NB4 (cell line): ENCODE measurements at places on chromosomes 1 and 21.

DNA sequence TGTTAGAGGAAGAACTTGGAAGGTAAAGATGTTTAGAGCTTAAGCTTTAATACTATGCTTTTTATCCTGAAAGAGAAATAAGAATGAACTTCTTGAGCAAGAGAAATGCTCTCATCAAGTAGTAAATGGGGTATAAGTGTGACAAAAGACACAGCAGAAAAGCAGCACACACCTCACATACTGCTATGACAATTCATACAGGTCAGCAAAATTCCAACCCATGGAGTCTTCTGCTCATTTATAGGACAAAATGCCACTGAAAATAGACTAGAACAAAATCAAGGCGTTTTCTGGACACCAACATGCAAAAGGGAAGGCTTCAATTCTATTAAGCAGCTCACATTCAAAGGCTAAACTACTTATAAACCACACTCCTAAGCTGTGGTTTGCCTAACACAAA is 61.2 kb downstream of the EYA3 start:
- no peak for DNase-seq

DNA sequence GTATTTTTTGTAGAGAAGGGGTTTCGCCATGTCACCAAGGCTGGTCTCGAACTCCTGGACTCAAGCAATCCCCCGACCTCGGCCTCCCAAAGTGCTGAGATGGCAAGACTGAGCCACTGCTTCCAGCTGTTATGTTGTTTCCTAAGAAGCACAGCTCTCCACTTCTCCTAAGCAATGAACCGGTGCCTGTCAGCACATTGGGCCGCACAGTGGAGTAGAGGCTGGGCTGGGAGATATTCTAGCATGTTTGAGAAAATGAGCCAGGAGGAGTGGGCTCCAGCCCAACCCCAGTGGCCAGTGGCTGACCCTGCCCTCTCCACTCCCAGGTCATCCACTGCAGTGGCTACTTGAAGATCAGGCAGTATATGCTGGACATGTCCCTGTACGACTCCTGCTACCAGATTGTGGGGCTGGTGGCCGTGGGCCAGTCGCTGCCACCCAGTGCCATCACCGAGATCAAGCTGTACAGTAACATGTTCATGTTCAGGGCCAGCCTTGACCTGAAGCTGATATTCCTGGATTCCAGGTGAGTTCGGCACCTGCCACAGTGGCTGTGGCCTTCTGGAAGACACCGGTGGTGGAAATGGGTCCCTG is 27.0 kb downstream of the SIM2 start:
- DNase-seq: no peak

DNA sequence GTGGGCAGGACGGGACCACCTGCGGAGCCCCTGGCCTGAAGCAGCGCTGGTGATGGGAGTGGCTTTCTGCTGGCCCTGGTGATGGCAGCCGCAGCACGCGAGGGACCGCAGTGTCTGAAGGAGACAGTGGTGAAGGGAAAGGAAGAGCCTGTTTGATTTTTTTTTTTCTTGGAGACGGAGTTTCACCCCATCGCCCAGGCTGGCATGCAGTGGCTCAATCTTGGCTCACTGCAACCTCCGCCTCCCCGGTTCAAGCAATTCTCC is 40.2 kb upstream of the TRAPPC10 start:
- DNase-seq: no peak

DNA sequence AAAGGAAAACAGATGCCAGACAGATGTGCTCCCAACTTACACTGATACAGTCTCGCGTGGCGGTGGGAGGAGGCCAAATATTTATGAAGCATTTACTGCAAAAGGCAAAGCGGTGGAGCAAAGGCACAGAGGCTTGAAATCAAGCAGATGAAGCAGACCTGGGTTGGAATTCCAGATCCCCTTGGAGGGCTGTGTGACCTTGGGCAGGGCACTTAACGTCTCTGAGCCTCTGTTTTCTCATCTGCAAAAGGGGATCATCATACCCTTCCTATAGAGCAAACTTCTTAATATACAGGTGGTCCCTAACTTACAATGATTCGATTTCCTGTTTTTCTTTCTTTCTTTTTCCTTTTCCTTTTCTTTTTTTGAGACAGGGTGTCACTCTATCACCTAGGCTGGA is 54.1 kb downstream of the IGSF21 start:
- DNase-seq: no peak

DNA sequence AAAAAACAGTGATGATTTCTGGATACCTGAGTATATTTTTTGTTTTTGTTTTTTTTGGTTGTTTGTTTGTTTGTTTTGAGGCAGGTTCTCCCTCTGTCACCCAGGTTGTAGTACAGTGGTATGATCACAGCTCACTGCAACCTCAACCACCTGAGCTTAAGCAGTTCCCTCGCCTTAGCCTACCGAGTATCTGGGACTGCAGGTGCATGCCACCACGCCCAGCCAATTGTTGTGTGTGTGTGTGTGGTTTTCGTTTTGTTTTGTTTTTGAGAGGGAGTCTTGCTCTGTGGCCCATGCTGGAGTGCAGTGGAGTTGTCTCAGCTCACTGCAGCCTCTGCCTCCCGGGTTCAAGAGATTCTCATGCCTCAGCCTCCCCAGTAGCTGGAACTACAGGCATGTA is 55.3 kb upstream of the RCC1 start:
- no peak for DNase-seq

DNA sequence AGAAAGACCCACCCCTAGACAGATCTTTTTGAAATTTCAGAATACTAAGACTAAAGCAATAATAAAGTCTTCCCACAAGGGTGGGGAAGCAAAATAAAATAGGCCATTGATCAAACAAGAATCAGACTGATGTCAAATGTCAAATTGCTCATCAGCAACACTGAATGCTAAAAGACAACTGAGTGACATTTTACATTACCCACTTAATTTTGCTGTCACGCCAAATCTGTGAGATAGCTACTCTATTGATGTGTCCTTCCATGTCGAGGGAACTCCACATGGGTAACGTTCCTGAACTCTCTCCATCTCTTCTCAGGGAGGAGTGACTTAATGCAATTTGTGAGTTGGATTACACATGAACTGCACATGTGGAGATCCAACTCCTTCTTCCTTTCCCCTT is 271.7 kb upstream of the CAMK1G start:
- DNase-seq: no peak

- peak; percentile 67 for DNase-seq
Observed at GRCh38 chr21:42164064-42164789, 54.7 kb upstream of the ABCG1 start.

GRCh38 chr1:59017501-59018231 is 233.8 kb upstream of the JUN start:
- DNase-seq: peak; percentile 38

GRCh38 chr1:43851561-43852338 is 81.9 kb upstream of the ARTN start:
- no peak for DNase-seq

DNA sequence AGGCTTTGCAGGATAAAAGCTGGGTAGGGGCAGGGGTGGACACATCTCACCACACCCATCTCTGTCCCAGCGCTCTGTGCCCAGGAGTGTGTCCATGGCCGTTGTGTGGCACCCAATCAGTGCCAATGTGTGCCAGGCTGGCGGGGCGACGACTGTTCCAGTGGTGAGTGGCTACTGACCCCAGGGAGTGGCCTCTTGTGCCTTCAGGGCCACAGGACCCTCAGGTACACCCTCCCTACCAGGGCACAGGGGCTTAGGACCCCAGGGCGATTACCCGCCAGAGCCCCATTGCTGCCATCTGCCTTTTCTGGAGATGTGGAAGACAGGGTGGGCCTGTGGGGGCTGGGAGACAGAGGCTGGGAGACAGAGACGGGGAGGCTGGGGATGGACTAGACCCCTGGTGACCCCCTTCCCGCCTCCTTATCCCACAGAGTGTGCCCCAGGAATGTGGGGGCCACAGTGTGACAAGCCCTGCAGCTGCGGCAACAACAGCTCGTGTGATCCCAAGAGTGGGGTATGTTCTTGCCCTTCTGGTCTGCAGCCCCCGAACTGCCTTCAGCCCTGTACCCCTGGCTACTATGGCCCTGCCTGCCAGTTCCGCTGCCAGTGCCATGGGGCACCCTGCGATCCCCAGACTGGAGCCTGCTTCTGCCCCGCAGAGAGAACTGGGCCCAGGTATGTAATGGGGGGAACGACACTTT is 12.8 kb downstream of the PEAR1 start:
- no peak for DNase-seq

DNA sequence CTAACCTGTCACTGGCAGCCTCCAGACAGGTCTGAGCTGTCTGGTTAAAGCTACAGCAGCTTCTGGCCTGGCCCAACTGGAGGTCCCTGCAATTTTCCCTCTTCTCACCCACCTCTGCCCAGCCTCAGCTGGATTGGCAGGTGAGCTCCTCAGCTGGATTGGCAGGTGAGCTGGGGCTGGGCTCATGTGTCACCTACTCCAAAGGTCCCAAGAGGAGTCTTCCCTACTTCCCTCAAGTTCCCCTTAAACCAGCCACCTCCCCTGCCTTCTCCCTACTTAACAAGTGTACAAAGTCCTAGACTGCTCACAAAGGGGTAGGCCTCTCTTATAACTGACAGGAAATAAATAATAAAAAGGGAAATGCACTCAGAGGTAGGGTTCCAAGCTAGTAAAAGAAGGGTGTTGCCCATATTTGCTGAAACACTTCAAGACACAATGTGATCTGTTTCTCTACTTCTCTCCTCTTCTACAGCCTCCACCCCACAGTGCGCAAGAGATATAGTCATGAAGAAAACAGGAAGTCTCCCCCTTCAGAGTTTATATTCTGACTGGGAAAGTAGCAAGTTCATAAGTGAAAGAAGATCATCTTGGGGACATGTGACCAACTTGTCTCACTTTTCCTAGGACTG is at the start of gene GPA33:
Gene GPA33 (minus strand): TSS at position 64 of the 629 bp plus-strand sequence. CDS start 90 bp downstream, outside the sequence.
- DNase-seq: peak; percentile 74

DNA sequence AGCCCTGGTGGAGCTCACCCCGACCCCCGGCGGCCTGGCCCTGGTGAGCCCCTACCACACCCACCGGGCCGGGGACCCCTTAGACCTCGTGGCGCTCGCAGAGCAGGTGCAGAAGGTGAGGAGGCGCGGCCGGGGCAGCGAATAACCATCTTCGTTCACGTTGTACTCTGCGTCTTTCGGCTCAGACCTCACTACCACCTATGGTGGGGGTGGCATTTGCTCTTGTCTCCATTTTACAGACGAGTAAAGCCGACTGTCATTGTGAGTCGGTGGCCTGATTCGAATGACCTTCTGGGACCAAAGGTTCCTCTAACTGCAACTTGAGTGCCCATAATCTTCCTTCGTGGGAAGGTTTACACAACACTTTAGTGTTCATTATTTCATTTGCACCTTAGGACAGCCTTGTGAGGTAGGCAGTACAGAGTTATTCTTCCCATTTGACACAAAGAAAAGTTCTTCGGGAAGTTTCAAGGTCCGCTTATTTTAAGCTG is 506 bp downstream of the C1orf50 start:
- DNase-seq: no peak

DNA sequence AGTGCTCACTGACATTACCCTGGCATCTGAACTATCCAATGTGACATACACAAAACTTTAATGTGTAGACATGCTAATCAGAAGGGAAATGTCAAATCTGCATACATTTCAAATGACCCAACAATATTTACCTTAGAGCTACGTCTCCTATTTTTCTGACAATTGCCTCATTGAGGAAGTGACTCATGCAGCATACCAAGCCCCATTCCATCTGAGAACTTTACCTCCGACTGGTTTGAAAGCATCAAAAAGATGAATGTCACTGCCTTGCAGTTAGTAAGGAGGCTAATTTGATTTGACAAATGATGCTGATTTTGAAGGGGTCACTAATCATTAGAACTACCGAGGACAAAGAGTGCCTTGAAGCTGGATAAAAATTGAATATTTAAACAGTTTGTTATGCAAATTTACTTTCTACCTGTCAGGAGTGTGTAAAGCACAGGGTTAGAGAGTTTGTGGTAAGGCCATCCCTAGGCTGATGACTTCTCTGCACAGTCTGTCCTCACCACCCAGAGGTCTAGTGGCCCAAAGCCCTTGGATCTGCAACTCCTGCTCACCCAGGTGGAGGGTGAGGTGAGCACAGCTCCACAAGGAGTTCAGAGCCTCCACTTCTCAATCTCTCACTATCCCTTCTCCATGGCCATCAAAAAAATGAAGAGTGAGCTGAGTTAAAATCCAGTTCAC is 500.3 kb upstream of the C1orf87 start:
- peak; percentile 11 for DNase-seq

- no peak for DNase-seq
Observed at GRCh38 chr1:104028416-104029035, 278.8 kb downstream of the AMY1C start.

DNA sequence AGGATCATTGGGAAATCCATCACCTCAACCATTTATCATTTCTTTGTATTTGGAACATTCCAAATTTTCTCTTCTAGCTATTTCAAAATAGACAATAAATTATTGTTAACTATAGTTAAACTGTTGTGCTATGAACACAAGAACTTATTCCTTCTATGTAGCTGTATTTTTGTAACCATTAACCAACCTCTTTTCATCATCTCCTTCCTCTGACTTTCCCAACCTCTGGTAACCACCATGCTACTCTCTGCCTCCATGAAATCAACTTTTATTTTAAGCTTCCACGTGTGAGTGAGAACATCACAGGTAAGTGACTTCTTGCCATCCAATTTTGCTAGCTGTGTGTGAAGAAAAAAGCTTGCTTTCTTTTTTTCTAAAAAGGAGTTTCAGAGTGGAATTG is 418 bp downstream of the IFI44L start:
- no peak for DNase-seq

- no peak for DNase-seq
Observed at GRCh38 chr1:65471213-65471833, 50.9 kb downstream of the LEPR start.

GRCh38 chr21:36480618-36481017 is 696 bp upstream of the CLDN14 start:
- no peak for DNase-seq

- no peak for DNase-seq
Observed at GRCh38 chr1:233605205-233605604, 8.7 kb upstream of the KCNK1 start.

DNA sequence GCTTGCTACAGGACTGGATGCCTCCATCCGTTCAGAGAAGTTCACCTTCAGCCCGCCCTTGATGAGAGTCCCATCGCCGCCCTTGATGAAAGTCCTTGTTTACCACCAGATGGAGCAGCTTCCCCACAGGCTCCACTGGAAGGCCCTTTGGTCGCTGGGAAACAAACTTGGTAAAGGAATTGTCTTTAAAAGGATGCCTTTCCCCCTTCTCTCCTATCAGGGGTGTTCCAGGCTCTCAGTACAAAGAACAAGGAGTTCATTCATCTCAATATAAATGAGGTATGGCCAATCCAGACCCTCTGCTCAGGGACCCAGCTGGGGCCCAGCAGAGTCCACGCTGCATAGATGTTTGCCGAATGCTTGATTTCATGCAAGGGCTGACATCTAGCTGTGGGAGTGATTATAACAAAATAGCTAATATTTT is 50.8 kb downstream of the CAPN9 start:
- peak; percentile 44 for DNase-seq

- DNase-seq: no peak
Observed at GRCh38 chr21:38208118-38208517, 48.7 kb upstream of the KCNJ15 start.
